ENCODE measurements at places on chromosomes 12 and 14.

DNA sequence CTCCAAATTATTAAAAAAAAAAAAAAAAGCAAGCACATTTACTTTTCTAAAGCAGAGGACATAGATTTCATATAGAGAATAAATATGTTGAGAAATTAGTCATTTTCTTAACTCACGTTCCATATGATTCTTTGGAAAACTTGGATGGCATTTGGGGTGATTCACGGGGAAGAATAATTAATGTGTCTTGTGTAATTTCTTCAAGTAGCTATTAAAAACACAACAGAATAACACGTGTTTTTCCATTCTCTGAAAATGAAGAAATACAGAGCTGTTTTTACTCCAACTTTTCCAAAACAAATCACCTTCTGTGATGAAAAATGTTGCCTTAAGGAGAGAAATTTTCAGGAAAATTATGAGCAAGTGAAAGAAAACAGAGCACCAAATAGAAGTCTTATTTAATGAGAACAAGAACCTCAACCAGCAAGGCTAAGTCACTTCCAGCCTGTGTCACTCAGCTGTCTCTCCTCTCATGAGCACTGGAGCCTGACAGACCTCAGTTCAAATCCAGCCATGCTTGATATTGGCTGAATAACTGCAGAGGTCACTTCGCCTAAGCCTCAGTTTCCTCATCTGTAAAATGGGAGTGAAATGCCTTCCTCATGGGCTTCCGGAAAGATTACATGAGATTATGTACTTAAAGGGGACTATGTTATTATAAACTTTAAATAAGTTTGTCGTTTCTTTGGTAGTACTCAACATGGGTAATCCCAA lies 42.8 kb upstream of the NUAK1 start:
- no peak for DNase-seq

- DNase-seq, result no peak
Observed at GRCh38 chr12:83864054-83864453, 1048.5 kb downstream of the SLC6A15 start.

- DNase-seq, result no peak
Observed at GRCh38 chr12:76445462-76445861, 97.2 kb upstream of the BBS10 start.

GRCh38 chr12:123041042-123041531 lies 60.6 kb downstream of the ARL6IP4 start:
- no peak for DNase-seq

GRCh38 chr14:68744613-68745012 lies 48.3 kb downstream of the ZFP36L1 start:
- DNase-seq, result no peak

GRCh38 chr14:75492832-75493591 lies 29.3 kb upstream of the BATF start:
- no peak for DNase-seq

GRCh38 chr12:124364543-124364942 lies 69.7 kb downstream of the RFLNA start:
- DNase-seq, result no peak

DNA sequence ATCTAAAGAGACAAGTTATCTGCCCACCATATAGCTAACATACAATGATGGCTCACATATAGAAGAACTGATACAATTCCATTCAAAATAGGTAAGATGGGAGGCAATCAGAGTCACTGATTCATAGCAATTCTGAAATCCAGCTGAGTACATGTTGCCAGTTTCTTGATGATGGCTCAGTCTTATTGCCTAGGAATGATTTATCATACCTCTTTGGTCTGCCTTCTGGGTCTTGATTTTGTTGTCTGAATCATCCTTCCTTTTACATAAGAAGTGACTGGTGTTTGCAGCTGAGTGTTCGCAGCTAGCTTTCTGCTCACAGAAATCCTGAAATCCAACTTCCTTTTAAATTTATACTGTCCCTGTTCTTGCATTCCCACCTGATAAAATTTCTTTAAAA lies 463.2 kb upstream of the MGAT4C start:
- DNase-seq, result no peak

DNA sequence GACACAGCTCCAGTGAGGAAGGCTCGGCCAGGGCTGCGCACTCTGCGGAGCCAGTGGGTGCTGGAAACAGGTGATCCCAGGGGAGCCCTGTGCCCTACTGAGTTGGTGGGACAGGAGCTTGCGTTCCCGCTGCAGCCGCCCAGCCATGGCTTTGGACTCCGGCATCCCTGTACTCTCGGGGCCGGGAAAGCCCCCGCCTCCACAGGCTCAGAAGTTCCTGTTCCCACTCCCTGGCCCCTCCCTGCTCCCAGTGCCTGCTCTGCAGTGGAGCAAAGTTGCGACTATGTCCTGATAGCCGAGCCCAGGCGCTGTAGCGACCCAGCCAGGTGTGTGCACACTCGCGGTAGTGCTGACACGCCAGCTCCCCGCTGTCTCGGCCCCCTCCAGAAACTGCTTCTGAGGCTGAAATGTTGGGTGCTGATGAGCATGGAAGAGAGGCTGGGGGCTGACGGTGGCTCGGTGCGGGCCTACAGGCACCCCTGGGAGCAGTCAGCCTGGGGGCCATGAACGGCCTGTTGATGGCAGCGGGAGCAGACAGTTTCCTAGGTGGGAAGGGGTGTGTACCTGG lies 344.6 kb upstream of the MGAT4C start:
- no peak for DNase-seq

- DNase-seq, result no peak
Observed at GRCh38 chr12:21416511-21417121, 20.8 kb upstream of the PYROXD1 start.

DNA sequence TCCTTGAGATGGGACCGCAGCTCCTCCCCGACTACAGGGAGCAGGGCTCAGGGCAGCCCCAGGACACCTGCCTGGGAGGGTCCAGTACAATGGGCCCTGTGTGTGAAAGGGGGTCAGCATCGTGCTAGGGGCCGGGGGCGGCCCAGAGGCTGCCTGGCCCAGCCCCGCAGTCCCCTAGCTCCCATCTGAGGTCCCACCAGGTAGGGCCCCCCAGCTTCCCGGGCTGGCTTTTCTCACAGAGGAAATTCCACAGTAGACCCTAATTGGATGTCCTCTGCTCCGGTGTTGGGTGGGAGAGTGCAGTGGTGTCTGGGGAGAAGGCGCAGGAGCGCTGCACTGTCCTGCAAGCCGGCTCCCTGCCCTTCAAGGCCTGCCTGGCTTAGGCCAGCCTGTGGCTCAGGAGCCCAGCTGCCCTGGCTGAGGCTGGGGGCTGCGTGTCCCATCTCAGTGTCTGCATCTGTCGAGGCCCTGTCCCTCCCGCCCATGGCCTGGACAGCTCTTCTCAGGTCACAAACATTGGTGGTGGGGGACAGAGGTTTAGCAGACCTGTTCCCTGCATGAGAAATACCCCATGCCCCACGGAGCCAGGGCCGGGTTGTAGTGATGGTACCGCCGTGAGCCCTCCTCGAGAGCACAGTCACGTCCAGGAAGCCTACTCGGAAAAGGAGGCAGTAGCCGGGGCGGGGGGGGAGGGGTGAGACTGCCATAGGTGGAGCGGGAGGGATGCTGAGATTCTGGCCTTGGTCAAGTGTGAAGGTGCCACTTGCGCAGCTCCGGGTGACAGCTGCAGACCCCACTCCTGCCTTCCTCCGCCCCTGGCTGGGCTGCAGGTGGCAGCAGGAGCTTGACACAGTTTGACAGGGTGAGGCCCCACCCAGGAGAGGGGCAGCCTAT lies 11.6 kb downstream of the HIP1R start:
- DNase-seq, result no peak

GRCh38 chr12:122738571-122738970 lies 7.9 kb upstream of the HCAR1 start:
- DNase-seq, result no peak

DNA sequence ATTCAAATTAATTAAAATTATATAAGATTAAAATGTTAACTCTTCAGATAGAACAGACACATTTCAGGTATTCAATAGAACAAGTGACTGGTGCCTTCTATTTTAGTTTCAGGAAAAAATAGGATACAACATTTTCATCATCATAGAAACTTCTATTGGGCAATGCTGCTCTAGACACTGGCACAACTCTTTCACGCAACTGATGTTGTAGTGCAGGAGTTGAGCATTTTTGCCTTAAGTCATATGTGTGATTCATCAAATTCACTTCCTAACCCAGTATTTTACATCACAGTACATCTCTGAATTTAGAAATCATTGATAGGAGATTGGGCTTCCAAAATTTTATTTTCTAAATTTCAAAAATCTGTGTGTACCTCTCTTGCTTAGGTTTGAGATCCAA lies 215.4 kb upstream of the DIO2 start:
- DNase-seq, result no peak

DNA sequence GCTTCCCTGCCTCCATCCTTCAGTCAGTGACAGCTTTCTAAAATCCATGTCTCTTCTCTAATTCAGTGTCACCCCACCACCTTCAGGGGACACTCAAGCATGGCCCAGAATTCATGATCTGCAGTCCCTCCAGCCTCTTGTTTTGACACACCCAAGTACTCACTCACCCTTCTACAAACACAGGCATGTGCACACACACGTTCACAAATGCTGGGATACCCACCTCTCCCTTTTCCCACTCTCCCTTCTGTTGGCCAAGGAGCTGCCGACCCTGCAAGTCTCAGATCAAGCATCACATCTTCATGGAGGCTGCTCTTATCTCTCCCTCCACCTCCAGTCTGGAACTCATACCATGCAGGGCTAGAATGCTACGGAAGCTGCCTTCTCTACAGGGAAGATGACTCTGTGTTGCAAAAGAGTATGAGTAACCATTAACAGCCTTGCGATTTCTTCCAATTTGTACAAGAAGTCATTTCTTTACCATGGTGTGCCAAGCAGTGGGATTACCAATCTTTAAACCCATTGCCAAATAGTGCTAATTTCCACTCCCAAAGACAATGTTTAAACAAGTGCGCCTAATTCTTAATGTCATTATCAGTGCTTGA lies 196.1 kb downstream of the BCL11B start:
- no peak for DNase-seq

DNA sequence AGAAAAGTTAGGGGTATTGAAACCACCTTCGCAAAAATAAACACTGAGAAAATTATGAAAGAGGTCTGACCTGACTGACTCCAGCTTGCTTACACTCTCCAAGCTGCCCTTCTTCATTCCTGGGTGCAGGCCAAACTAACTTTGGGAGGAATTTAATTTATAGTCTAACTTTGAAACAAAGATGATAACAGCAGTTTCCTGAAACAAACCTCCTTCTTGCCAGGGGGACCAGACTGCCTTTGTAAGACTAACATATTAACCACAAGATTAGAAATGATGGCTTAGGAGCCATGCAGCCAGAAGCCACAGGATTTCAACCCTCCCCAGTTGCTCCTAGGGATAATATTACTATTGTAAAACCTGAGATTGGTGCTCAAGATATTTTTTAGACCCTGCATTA lies 13.8 kb upstream of the EEA1 start:
- no peak for DNase-seq

- DNase-seq, result peak; percentile 78
Observed at GRCh38 chr14:76456200-76456599, 80.3 kb downstream of the ESRRB start.

DNA sequence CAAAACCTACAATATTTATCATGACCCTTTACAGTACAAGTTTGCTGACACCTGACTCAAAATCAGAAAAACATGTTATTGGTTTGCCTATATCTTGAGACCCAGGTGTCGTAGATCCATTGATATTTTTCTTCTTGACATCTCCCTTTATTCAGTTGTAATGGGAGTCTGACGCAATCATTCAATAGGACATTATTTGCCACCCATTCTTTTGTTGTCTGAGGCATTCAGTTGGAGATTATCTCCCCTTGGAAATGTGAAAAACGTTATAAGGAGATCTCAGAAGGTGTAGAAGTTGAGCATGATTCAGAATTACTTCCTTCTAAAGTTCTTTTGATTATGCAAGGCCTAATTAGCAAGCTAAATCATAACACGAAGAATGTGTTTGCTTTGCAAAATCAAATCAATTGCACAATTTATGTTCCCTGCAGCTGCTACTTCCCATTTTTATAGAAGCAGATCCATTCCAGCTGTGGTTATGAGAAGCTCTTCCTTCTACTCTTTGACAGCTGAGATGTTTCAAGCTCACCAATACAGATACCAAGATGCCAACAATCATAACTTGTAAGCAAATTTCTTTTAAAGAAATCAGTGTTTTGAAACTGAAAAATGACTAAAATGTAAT lies 228.2 kb upstream of the SYT1 start:
- no peak for DNase-seq

- no peak for DNase-seq
Observed at GRCh38 chr12:131527736-131528135, 183.2 kb upstream of the SFSWAP start.

DNA sequence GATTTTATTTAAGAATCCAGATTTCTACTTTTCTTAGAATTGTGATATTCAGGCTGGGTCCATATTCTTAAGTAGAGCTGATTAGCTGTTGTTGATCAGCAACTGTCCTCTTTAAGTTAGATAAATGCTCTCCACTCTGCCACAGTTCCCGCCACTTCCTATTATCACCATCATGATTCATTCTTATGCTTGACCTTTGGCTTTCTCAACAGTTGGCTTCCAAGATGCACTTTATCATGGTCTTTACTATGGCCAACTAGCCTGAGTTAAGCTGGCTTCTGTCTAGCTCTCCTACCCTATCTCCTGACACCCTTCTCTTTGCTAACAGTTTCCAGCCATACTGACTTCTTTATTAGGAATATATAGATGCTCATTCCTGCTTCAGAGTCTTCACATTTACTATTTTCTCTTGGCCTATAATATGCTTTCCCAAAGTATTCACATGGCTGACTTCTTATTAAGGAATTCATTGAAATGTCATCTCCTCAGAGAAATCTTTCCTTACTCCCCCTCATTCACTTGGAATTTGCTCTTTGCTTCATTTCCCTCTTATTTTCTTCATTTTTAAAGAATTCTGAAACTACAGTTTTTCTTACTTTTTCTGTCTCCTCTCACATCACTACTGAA lies 149.0 kb upstream of the IGF1 start:
- DNase-seq, result no peak

- no peak for DNase-seq
Observed at GRCh38 chr12:43861015-43861839, 25.3 kb downstream of the TMEM117 start.

DNA sequence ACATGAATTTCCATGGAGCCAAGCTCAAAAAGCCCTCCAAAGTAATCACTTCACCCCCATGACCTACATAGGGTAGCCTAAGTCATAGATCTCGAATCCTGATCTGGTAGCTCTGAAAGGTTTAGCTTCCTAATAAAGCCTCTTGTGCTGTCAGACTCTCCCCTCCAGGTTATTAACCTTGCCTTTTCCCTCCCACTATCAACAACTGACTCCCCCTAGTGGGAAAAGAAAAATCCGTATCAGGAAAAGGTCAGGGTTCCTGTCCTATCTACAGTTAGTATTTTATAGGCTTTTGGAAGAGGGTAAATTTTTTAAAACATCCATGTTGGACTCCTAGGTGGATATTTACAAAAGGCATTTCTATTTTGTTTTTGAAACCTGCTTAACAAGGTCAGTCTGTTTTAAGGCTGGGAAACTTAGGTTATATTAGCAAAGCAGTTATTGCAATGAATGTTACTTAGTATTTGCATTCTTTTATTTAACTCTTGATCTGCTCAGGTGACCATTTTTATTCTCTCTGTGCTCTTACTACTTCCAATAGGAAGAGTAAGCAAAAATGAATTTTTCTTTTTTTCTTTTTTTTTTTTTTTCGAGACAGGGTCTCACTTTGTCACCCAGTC lies 8.0 kb downstream of the YY1 start:
- peak; percentile 65 for DNase-seq

- no peak for DNase-seq
Observed at GRCh38 chr14:66165337-66165736, 320.8 kb upstream of the CCDC196 start.

Measured in iPS-NIHi11 (cell line).